Effector memory CD8-positive, alpha-beta T cell (primary cell): ENCODE measurements at places on chromosomes 2 and 18.

DNA sequence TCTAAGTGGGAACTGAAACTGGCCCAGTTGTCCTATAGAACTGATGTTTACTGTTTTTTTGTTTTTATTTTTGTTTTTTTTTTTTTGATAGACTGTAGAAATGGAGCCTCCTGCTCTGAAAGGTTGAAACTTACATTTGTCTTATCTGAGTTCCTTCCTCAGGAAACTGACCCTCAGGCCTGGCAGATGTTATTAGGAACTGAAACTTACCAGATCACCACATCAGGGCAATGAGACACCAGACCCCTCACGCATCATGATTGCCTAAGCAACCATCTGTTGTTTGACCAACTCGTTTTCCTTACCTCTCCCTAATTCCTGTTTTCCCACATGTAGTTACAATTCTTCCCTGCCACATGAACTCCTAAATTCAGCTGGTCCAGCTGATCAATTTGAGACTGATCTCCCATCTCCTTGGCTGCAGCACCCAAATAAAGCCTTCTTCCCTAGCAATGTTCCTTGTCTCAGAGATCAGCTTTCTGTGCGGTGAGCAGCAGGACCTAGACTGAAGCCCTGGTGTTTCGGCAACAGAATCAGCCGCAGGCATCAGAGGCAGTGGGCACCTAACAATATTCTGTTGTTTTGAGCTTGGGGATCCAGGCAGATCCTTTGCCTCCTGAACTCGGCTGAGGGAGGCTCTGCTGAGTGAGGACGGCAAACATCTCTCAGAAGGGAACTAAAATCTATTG, 96.8 kb downstream of the MSH2 start:
- DNase-seq = no peak

- no peak for DNase-seq
Measured at GRCh38 chr2:216583147-216583546, 50.1 kb upstream of the IGFBP2 start.

DNA sequence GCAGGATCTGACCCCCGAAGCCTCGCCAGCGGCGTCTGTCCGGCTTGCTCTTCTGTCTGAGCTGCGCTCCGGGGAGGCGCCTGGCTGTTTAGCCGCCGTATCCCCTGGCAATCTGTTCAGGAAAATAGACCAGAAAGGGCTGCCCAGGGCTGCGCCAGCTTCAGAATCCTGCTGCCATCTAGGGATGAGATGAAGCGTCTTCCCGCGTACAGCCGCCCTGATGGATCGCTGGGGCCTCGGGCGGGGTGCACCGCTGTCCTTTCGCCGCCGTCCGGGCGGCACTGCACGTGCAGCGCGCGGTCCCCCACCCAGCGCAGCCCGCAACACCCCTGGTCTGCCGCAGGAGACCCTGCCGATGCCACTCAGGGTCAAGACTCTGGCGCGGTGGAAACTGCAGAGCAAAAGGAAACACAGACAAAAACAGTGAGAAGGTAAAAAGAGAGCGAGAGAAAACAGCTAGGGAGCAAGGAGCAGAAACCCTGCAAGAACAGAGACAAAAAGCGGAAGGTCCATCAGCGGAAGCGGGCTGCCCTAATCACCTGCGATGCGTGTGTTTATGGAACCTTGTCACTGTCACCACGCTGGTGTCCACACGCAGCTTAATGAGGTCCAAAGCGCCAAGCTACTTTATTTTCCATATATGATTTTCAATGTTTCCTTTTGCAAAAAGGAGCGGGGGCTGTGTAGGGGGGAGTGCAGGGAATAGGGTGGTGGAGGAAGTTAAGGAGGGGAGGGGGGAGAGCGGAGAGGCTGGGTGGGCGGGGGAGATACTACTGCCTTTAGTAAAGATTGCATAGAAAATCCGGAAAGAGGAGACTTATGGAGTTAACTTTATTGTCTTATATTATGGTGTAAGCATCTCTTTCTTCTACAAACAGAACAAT, 2113.3 kb upstream of the PIK3C3 start:
- DNase-seq = no peak

DNA sequence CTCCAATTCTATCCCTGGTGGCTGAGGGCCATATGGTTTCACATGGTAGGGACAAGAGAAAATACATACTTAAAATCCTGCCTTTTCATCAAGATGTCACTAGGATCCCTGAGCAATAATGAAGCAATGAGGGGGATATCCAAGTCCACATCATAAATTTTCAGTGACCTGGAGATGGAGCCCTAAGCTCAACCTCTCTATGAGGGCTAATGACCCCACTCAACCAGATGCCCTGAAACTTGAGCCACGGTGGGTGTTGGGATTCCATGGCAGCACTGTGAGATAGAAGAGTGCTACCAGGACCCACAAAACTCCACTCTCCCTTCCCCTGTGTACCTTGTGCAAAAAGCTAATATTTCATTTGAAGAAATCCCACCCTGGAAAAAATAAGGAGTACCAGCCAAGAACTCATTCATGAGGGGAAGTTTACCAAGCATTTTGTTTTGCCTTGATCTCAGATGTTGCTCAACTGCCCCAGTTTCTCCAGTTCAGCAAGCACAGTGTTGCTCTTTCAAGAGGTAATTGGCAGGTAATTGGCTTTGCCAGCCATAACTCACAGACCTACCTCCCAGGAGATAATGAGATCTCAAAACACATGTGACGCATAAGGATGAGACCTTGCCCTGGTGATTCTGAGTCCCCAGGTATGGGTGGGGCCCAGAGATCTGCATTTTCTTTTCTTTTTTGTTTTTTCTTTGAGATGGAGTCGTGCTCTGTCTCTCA, 51.0 kb upstream of the TTC39C start:
- no peak for DNase-seq

DNA sequence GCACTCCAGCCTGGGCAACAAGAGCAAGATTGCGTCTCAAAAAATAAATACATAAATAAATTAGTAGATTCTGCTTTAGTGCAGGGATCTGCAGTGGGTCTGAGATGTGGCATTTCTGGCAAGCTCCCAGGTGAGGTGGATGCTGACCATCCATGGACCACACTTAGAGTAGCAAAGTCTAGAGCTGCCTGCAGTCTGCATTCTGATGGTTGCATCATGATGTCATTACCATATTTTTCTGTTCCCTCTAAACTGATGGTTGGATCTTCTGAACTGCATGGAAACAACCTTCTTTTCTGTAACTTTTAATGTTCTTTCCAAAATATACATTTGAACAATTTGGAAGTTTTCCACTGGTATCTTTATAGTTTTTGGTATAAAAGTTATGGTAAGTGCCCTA, 42.9 kb downstream of the MYL12B start:
- no peak for DNase-seq

- no peak for DNase-seq
Measured at GRCh38 chr2:133139847-133140533, 428.3 kb downstream of the NCKAP5 start.

GRCh38 chr18:6021306-6022073, 126.2 kb upstream of the TMEM200C start:
- DNase-seq = no peak

GRCh38 chr2:201939453-201939941, 94.2 kb upstream of the FZD7 start:
- DNase-seq = no peak

- peak; percentile 63 for DNase-seq
Measured at GRCh38 chr18:79395761-79396404, at the start of gene NFATC1. Gene NFATC1 (plus strand): TSS chr18:79395930. CDS start chr18:79396225, 295 bp downstream.

DNA sequence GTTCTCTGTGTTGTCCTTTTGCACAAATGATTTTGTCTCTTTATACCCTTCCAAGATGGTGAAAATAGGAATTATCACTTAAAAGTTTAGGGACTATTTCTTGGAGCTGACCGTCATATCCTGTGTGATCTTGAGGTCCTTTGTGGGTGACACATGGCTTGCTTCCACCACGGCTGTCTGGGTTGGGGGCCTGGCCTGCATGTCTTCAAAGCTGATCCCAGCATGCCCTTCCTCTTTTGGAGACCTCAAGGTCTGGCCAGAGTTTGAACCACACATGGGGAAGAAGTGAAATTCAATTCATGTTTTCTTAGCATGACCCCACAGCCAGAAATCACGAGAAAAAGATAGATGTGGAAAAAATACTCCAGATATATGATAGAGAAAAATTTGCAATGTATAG, 14.0 kb downstream of the SFTPB start:
- no peak for DNase-seq
